ENCODE measurements at places on chromosomes 4 and X.

GRCh38 chr4:62285026-62285425 lies 1084.9 kb downstream of the ADGRL3 start:
- no peak for DNase-seq

DNA sequence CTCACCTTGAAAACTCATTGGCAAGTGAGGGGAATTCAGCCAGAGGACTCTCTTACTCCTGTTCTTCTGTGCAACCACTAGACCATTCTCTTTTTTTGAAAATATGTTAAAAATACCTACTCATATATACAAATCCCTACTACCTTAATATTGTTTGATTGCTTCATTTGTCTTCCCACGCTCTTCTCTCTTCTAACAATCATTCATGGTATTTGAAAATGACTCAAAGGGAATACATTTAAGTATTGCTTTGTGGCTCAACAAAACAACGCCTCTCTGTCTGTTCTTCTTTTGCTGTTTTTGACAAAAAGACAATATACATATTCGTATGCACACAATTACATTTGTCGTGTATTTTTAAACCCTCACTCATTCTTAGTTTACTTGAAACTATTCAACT lies 589.4 kb downstream of the ANKRD50 start:
- DNase-seq = no peak

GRCh38 chr4:138267835-138268234 lies 25.7 kb upstream of the SLC7A11 start:
- DNase-seq = no peak

- no peak for DNase-seq
Measured at GRCh38 chr4:88143504-88143903, 14.9 kb downstream of the ABCG2 start.

DNA sequence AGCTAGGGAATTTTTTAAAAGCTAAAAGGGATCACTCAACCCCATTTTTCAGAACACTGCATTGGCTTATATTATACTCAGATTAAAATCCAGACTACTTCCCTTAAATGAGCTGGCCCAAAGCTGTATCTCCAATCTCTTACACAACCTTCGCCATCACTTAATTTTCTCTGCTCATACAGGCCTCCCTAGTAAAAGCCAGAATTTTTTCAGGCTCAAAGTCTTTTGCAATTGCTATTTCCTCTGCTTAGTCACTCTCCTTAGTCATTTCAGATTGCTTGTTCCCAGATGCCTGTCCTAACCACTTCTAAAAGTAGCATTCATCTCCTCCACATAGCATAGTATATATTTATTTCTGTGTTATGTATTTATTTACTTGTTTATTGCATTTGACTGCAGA lies 1587.9 kb upstream of the ADGRL3 start:
- no peak for DNase-seq

Data from GM19239 (cell line).